ENCODE measurements at places on chromosomes 4 and X.

GRCh38 chr4:159169404-159170302 is 66.8 kb downstream of the RAPGEF2 start:
- DNase-seq: no peak

- DNase-seq: peak; percentile 59
Measured at GRCh38 chr4:26826721-26827120, 33.9 kb upstream of the STIM2 start.

GRCh38 chr4:97950836-97951235 is 192.4 kb downstream of the STPG2 start:
- DNase-seq: no peak

DNA sequence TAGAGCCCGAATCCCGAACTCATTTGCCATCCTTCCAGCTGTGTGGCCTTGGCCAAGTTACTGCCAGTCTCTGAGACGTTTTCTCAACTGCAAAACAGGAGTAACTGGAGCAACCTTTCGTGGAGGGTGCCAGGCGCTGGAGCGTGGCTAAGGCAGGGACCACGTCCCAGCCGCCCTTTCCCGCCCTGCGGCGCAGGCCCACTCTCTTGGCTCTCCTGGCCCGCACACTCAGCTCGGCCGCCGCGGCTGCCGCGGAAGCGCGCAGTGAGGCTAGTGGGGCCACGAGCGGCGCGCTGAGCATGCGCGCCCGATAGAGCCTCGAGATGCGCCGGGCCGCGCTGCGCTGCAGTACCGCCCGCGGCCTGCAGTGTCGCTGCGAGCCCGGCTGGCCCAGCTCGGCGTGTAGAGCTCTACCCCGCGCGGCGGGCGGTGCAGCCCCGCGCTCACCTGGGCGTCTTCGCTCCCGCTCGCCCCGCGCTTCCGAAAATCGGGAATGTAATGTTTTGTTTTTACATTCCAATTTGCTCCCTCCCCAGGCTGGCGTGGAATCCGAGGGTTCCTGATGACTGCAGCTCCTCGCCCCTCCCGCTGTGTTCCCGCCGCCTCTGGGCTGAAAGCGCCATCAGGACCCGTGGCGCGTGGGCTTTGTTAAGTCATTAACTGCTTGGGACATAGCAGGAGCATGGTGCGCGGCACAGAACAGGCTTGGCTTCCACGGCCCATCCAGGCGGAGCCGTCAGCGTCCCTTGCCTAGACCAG is 4.0 kb upstream of the ZNF518B start:
- DNase-seq: peak; percentile 57

GRCh38 chr4:10092481-10093270 is 23.9 kb downstream of the WDR1 start:
- no peak for DNase-seq

DNA sequence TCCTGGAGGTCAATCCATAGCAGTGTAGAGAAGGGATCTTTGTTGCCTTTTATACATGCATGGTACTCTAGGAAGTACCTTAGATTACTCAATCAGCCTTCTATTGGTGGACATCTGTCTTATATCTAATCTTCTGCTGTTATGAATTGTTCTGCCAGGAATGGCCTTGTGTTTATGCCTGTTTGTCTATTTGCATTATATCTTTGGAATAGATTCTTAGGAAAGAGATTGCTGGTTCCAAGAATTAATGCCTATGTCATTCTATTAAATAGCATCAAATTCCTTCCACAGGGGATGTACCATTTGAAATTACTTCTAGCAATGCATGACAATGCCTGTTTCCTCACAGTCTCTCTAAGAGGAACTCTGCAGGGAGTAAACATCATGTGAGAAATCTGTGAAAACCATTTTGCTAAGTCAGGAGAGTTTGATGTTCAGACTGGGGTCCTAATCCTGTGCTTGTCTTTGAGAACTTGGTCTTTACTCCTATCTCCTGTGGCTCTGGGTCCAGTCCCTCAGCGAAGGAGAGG is 42.5 kb downstream of the BEX3 start:
- no peak for DNase-seq

- DNase-seq: no peak
Measured at GRCh38 chr4:152734015-152734698, 45.4 kb downstream of the TIGD4 start.

DNA sequence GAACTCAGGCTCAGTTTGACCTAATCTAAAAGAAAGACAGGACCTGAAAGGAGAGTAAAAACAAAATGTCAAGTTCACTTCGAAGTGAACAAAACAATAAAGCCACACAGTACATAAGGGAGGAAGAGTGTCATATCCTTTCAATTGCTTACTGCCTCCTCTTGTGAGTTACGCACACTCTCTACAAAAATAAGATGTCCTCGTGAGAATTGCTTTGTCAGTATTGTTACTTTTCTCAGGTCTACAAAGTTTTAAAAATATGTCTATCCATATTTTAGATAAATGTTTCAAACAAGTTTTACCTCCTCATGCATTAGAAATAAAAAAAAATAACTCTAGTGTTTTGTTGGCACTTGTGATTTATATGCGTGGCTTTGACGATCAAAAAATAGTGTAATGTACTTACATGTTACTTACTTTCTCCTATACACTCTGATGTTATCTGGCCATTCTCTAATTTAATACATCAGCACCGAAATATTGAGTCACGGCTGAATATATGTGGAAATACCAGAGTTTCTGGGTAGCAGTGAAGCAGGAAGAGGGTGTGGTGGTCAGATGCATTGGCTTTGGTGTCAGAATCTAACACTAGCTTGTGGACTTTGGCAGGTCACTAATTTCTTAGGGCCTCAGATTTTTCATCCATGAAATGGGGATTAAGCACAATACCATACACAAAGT is 8.1 kb upstream of the MRPL1 start:
- DNase-seq: no peak

GRCh38 chrX:136405126-136405525 is 82.6 kb upstream of the BRS3 start:
- no peak for DNase-seq

DNA sequence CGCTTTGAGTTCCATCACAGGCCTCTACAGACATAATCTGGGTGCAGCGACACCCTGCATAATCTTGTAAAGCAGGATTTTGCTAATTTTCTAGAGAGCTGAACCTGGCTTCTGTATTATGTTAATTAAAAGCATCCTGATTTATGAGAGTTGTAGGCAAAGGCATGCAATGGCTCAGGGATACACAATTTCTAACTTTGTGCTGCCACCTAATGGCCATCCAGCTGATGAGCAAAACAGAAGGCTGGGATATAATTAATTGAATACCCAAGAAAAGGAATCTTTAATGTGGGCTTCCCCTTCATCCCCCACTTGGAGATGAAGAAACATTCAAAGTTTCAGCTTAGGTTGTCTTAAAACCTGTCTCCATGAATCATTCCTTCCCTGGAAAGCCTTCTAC is 78.1 kb downstream of the BMP15 start:
- peak; percentile 33 for DNase-seq

GRCh38 chr4:37524267-37524666 is 161.9 kb downstream of the RELL1 start:
- no peak for DNase-seq

- DNase-seq: peak; percentile 73
Measured at GRCh38 chr4:113534711-113535110, 226.8 kb downstream of the CAMK2D start.

GRCh38 chr4:109719604-109720003 is 10.3 kb downstream of the PLA2G12A start:
- no peak for DNase-seq

GRCh38 chrX:116607776-116608175 is 145.0 kb upstream of the CT83 start:
- no peak for DNase-seq

DNA sequence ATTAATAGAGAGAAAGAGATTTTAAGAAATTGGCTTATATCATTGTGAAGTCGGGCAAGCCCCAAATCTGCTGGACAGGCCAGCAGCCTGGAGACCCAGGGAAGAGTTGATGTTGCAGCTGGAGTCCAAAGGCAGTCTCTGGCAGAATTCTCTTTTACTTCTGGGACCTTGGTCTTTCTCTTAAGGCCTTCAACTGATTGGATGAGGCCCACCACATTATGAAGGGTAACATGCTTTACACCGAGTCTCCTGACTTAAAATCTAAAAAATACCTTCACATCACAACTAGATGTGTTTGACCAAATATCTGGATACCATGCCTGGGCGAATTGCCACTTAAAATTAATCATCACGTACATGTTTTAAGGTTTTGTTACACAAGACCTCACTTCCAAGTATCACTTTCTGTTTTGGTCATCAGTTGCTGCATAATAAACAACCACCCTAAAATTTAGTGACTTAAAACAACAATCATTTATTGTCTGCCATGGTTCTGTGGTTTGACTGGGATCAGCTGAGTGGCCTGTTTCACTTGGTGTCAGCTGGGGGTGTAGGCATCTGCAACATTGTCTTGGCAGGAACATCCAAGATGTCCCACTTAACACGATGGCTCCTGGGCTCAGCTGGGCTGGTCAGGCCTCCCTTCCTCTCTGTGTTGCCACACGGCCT is 3.4 kb downstream of the CD38 start:
- DNase-seq: no peak

DNA sequence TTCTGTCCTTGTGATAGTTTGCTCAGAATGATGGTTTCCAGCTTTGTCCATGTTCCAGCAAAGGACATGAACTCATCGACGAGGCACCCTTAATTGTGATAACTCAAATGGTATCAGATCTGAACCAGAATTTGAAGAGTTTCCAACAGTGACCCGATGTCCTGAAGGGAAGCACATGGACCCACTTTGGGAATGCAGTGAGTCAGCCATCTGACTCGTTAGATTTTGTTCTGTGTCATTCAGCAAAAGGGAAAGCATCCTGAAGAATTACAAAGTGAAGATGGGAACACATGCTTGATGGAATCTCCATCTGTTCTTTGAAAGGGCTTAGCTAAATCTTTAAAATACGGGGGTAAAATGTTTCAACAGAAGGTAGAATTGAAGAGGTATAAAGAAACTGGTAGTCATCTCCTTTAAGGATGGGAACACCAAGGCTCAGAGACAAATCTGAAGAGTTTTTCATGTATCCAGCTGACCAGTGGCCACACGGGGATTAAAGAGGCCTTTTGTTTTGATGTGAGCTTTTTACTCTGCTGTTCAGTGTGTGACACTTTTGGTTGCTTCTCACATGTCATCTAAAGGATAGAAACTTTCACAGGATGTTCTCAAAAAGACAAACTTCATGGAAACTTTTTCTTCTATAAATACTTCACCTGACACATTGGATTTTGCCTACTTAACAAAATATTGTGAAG is 393.8 kb downstream of the INPP4B start:
- peak; percentile 50 for DNase-seq

- DNase-seq: no peak
Measured at GRCh38 chr4:128698386-128698785, 111.1 kb upstream of the JADE1 start.

All from IMR-90 (cell line).